ENCODE measurements at places on chromosomes 6 and 20.
A peak's percentile ranks its signal among the peaks of the same experiment; 100 is the strongest.

GRCh38 chr6:125104425-125104824 is 49.1 kb upstream of the TPD52L1 start:
- peak; percentile 73 for DNase-seq

DNA sequence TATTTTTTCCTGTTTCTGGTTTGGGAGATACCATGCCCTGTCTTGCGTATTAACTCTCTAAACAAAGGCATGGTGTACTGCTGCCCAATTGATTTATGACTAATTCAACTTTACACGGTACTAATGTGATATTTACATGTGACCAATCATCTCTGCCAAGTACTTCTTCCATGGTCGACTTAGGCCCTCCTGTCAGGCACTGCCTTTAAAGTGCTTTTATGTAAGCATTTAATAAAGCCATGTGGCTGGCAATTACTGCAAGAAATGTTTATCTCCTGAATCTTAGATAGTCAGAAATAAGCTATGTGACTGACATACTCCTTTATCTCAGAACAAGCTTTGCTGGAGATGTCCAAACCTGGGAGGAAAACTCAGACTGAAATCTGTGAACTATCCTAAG is 323.4 kb downstream of the BTBD3 start:
- no peak for DNase-seq

DNA sequence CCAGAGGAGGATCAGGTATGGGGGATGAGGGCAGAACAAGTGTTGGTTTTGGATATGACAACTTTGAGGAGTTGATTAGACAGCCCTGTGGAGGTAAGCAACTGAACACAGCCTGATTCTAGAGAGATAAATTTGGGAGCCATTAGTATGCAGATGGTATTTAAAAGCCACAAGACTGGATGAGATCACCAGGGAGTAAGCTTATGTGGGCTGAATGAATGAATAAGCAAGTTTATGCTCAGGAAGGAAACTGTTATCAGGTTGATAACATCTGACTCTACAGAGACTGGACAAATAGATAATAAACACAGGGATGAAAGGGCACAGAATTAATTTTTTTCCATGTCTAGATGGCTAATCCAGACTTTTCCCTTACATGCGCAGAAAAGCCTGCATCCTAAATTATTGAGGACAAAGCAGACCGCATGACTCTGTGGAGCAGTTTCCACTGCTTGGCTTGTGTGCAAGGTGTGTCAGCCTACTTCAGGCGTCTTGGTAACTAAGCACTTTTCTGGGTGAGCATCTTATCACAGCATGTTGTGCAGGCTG is 150.6 kb downstream of the GJA10 start:
- DNase-seq, result no peak

GRCh38 chr6:32244270-32244669 is 20.4 kb upstream of the NOTCH4 start:
- DNase-seq, result no peak

GRCh38 chr6:103167345-103168071 is 1692.2 kb downstream of the HACE1 start:
- no peak for DNase-seq

DNA sequence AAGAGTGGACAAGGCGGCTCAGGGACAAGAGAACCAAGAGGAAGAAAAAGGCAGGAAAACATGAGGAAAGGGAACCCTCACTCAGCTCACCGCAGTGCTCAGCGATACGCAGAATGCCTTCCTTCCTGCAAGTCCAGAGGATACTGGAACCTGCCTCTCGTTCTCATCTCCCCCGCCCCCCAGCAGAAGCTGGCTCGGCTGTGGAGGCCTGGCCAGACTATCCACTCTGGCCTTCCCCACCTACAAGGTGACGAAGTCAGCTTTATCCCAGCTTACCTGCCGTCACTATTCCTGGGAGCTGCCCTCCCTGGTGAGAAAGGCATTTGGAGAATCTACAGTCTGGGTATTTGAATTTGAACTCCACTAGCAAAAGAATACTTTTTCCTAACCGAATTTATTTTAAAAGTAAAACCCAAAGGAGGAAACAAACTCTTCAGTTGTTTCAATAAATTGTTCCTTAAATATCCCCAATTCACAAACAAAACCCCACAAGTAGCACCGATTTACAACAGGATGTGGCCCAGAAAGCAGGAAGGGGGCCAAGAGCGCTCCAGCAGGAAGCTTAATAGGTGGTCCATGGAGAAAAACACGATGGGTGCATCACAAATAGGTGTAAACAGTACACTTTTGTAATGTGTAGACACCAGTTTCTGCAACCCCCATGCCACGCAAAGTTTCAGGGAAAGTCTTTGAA is 2.1 kb upstream of the DIDO1 start:
- no peak for DNase-seq

GRCh38 chr20:16433293-16433580 is 140.0 kb downstream of the KIF16B start:
- no peak for DNase-seq

DNA sequence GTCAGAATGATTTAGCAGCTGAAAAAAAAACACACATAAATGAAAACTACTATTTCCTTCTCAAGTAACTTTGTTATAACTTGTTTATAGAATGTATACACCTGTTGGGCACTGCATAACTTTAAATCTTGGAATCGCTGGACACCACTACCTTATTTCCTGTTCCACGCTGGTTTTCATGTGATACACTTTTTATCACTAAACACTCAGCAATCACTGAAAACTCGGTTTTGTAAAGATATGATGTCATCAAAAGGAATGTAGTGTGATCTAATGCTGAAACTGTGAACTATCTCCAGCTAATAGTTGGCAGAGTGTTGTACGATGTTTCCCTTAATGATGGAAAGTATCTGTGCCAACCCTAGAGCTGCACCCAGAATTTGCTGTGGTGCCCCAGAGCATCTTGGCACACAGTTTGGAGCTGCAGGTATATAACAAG is 127.9 kb downstream of the BACH2 start:
- DNase-seq, result no peak

DNA sequence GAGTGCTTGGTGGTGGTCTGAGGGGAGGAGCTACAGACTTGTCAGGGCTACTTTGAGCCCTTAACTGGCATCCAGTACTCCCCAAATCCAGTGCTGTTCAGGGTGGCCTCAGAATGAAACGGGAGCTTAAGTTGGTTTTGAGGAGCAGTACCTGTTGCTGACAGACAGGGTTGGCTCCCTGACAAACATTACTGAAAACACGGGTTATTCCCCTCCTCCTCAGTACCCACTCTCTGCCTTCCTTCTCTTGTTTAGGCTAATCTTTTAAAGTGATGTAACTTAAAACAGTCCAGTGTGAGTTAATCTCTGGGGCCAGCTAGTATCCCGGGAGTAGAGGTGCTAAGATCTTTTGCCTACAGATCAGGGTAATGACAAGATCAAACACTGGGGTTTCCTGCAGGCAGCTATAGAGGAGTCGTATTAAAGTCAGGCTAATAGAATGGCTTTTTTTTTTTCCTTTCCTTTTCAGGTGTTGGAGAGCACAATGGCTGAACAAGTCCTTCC is 3.7 kb downstream of the TNFAIP3 start:
- no peak for DNase-seq

GRCh38 chr6:162262466-162263196 is 464.9 kb downstream of the PRKN start:
- no peak for DNase-seq

DNA sequence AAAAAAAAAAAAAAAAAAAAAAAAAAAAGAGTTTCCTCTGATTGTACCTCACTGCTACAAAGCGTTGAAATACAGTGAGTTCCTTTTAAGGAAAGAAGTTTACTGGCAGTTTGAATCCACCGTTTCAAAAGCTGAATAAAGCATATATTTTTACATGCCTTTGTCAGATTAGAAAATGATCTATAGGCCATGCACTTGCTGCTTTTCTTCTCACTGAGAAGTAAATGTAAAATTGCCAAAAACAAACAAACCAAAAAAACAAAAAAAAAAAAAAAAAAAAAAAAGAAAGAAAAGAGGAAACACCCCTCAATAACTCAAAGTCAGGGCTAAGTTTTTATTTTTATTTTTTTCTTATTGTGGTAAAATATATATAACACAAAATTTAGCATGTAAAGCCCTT is 81.9 kb downstream of the LYRM4 start:
- DNase-seq, result no peak

DNA sequence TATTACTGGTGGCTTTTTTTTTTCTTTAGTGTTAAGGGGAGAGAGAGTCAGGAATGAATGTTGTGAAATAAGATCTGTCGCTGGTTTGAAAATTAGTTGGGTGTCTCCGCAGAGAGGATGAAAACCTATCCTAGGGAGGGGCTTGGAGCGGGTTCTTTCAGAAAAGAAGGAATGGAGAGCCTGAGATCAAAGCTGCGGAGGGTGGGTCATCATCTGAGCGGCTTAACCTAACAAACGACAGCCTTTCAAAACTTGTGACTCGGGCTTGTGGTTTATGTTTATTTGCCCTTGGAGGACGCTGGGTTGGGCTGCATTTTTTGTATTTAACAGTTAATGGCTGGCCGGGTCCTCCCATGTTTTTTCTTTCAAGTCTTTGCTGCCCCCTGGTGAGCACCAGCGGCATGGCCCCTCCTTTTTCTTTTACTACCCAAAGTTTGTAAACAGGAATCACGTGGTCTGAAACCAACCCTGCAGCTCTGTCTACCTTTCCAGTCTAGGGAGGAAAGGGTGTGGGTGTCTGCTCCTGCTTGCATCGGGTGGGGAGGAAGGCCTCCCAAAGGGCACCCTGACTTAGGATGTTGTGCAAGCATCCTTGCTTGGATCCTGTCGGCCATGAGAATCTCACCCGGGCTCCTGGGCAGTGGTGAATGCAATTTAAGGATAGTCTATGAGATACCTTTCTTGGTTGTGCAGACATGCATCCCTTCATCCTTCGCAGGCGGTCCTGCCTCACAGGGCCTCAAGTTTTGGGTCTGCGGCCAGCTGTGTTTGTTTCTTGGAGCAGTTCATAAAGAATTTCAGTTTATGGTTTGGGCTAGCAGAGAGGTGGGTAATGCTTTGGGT is 2.2 kb downstream of the PIM1 start:
- peak; percentile 78 for DNase-seq

- no peak for DNase-seq
These were observed 65.6 kb downstream of the ABHD12 start for GRCh38 chr20:25325073-25325472.

DNA sequence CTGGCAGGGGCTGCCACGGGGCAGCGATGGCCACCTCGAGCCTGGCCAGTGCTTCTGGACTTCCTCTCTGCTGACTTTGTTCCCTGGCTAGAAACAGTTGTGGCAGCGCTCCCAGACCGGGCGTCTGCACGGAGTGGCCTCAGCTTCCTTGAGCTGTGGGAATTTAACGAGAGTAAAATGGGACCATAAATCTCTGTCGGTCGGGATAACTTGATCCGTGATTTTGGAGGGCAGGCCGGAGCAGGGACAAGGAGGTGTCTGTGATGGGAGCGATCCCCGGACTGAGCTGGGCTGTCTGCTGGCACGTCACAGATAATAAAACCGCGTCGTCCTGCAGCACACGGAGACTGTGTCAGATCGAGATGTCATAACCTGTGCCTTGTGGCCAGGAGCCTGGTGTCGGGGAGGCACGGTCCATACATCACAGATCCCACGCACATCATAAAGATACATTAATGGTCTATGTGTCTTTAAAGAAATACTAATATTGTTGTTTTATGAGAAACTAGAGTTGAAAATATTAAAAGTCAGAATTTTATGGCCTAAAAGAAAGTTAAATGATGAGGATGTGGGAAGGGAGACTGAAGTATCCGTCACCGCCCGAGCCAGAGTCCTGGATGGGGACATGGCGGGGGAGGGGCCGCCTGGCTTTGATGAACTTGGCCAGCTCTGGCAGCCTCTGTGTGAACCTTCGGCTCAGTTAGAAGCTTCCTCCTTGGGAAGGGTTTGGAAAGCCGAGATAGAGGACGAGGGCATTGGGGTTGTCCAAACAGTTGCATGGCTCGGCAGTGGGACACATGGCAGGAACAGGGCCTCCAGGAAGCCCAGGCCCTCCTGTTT is 6.5 kb upstream of the RBBP8NL start:
- DNase-seq, result no peak

- no peak for DNase-seq
These were observed 231.4 kb downstream of the TMEM242 start for GRCh38 chr6:157091856-157092460.

GRCh38 chr6:73233048-73233447 is 7.8 kb upstream of the KHDC1L start:
- no peak for DNase-seq

GRCh38 chr6:106163966-106164877 is 78.1 kb downstream of the PRDM1 start:
- DNase-seq, result peak; percentile 63

- peak; percentile 27 for DNase-seq
These were observed 702.7 kb downstream of the MAFB start for GRCh38 chr20:39986173-39986904.

DNA sequence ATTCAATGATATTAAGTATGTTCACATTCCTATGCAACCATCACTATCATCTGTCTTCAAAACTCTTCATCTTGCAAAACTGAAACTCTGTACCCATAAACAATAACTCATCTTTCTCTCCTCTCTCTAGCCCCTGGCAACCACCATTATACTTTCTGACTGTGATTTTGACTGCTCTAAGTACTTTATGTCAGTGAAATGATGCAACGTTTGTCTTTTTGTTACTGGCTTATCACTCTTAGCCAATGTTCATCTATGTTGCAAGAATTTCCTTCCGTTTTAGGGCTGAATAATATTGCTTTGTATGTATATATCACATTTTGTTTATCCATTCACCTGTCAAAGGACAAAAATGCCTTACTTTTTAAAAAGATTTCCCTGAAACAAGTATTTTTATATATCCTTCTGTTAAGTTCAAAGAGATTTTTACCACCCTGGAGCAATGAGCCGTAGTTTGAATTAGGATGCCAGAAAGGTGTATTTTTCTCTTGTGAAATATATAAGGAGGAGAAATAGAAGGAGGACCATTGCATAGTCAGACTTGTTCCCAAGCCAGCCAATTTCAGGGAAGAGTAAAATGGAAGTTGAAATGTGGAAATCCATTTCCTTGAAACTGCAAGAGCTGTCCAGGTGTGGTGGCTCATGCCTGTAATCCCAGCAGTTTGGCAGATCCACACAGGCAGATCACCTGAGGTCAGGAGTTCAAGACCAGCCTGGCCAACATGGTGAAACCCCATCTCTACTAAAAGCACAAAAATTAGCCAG is 4.0 kb upstream of the CGAS start:
- no peak for DNase-seq

DNA sequence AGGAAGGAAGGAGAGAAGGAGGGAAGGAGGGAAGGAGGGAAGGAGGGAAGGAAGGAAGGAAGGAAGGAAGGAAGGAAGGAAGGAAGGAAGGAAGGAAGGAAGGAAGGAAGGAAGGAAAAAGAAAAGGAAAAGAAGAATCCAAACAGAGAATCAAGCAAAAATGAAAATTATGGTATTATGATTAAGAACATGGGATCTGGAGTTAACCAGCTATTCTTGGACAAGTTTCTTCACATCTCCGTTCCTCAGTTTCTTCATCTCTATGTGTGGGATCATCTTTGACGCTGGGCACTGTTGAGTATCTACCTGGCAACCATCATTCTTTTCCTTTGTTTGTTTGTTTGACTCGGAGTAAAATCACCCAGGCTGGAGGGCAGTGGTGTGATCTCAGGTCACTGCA is 71.6 kb downstream of the ZNF217 start:
- no peak for DNase-seq

GRCh38 chr6:105251689-105252088 is 71.9 kb upstream of the POPDC3 start:
- DNase-seq, result no peak
